ENCODE measurements at places on chromosomes 12 and 14. TPM values are rescaled to one million over a fixed set of nuclear protein-coding genes. Genes with fewer than 3 reads are reported as not detected.

PELI2 gene
- total RNA-seq = 7.9 TPM

KCNH3 gene
- 0.26 TPM for total RNA-seq

TMEM63C gene
- total RNA-seq = 0.65 TPM

PRKAB1 gene
- total RNA-seq = 23.6 TPM

HOXC6 gene
- total RNA-seq = 0.52 TPM

SPIC gene
- not detected for total RNA-seq

ZC2HC1C gene
- total RNA-seq = 0.39 TPM

DPPA3 gene
- not detected for total RNA-seq

KRT84 gene
- total RNA-seq = not detected

Measured in epithelial cell of alveolus of lung (primary cell).